Activated T-helper 1 cell treated with anti-CD3 and anti-CD28 coated beads, Interleukin-2, amount 50 U/mL, for 16 hours (primary cell): ENCODE measurements at places on chromosomes 12 and 14.
A peak's percentile ranks its signal among the peaks of the same experiment; 100 is the strongest.

- DNase-seq, result no peak
Observed at GRCh38 chr12:116143909-116144308, 133.6 kb downstream of the MED13L start.

DNA sequence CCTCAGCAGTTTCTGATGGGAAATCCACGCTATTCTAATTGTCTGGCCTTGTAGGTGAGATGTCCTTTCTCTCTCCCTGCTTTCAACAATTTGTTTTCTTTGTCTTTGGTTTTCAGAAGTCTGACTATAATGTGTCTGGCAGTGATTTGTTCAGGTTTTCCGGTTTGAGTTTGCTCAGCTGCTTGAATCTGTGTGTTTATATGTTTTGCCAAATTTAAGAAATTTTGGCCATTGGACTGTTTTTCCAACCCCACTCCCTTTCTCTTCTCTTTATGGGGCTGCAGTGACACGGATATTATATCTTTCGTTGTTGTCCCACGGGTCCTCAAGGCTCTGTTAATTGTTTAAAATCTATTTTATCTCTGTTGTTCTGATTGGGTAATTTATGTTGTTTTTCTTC is 105.0 kb downstream of the ADGRD1 start:
- DNase-seq, result no peak

DNA sequence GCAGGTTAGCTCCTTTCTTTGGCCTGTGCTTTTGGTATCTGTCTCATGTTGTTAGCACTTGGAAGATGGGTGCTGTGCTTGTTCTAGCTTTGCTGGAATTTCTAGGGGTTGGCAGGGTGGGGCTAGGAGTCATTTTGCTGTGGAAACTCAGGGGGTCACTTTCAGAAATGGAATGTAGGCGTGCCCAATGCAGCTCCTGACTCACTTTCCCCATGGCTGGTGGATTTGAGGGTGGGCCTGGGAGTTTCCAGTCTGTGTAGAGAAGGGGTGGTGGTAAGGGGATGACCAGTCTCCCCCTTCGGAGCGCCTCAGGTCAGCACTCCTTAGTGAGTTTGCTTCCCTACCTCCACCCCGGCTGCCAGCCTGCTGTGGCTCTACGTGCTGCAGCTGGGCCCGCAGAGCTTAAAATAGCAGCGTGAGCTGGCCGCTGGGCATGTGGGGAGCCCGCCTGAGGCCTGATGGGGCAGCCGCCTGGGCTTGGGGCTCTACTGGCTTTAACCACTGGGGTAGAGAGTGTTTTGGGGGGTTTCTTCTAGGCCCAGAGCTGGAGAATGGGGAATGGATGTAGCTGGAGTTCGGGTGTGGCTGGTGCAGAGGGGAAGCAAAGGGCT is 108.2 kb downstream of the TSPAN9 start:
- DNase-seq, result no peak

DNA sequence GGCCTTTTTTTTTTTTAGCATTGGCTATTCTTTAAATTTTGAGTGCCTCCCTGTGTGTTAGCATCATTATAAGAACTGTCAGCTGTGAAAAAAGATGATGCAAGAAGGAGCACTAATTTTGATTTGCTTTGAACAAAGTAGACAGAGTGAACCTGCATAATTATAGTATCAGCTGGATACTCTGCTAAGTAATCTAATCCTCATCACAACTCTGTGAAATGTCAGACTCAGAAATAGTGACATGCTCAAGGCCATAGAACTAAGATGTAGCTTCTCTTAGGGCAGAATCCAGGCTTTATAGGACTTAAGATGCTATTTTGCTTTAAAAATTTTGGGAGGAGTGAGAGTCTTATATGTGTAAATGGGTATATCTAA is 31.9 kb downstream of the FBXO34 start:
- DNase-seq, result no peak

DNA sequence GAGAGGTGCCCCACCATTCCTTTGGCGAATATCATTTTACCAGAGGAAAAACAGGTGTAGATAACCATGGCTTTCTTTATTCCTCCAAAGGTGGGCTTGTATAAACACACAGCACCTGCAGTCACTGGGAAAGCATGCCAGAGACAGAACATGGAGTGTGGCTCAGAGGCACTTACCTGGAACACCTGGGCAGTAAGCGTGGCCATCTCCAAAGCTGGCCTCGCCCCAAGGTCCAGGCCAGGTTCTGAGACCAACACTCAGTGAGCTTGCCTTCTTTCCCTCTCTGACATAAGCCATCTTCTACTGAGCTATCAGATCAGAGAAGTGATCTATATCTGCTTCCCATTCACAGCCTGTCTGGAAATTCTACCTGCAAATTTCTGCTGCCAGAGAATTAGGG is 70.5 kb downstream of the NUAK1 start:
- no peak for DNase-seq

GRCh38 chr12:117818400-117818799 is 150.4 kb downstream of the KSR2 start:
- DNase-seq, result no peak

- DNase-seq, result no peak
Observed at GRCh38 chr14:99118046-99118721, 153.8 kb downstream of the BCL11B start.

- DNase-seq, result no peak
Observed at GRCh38 chr12:26839512-26839911, 6.5 kb upstream of the ITPR2 start.

DNA sequence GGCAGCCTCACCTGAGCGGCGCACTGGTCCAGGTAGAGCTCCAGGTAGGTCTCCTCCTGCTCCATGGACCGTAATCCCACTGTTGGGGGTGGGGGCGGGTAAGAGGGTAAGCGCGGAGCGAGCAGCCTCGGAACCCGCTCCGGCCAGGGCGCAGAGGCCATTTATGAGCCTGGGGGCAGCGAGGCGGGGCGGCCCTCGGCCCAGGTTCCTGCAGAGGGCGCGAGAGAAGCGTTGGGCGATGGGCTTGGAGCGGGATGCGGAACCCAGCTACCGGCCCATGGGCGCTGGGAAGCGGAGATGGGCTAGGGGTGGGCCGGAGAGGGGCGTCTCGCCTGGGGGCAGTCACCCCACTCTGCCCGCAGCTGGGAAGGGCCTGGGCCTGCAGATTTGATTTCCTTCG is at the start of gene TBPL2:
Gene TBPL2 (minus strand): TSS at position 232 of the 400 bp plus-strand sequence. CDS start 167 bp downstream, at position 65.
- no peak for DNase-seq

DNA sequence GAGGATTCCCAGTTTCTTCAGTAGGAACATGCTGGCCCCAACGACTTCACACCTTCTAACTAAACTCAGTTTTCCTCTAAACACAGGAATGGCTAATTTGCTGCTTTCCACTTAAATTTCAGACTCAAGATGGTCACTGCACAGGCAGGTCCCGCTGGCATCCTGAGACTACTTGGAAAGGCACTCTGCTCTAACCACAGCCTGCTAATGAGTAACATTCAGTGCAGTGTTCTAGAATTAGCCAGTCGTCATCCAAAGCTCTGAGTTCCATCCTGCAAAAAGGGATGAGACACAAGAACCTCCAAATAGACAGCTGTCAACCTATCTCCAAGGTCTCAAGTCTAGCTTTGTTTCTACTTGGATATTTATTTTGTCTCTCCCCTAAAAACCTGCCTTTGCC is 6.0 kb downstream of the CCDC92 start:
- DNase-seq, result no peak

GRCh38 chr12:52390739-52391617 is 5.5 kb upstream of the KRT84 start:
- DNase-seq, result no peak

GRCh38 chr12:18254081-18254480 is 7.2 kb upstream of the PIK3C2G start:
- no peak for DNase-seq

DNA sequence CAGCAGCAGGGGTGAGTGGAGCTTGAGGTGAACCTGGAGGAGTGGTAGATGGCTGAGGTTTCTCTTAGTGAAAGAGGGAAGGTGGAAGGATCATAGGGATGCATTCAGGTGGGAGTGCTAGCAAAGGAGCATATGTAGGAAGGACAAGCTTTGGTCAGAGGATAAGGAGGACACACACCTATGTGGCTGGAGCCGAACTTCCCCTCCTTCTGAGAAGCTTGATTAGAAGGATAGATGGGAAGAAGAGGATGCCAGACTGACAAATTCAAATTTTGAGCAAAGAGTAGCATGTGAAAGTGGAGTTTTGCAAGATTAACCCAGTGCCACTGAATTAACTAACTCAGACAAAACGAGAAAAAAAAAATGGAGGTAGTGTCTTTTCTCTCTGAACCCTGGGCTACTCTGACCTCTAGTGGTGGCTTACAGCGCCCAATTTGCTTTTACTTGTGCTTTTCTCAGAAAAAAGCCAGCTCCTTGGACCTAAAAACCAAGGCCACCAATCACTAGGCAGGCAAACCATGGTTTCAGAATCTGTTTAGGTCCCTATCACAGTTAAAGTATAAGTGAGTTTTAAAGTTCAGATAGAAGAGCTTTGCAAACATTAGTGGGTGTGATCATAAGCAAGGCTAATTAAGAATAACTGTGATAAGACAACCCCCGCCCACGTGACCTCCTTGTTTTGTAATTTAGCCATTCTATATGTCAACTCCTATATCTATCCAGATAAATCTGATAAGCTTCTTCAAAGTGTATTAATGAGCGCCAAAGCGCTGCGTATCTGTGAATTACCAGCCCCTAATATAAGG is 15.5 kb downstream of the EMP1 start:
- peak; percentile 37 for DNase-seq

GRCh38 chr12:130044991-130045621 is 117.2 kb upstream of the FZD10 start:
- no peak for DNase-seq

DNA sequence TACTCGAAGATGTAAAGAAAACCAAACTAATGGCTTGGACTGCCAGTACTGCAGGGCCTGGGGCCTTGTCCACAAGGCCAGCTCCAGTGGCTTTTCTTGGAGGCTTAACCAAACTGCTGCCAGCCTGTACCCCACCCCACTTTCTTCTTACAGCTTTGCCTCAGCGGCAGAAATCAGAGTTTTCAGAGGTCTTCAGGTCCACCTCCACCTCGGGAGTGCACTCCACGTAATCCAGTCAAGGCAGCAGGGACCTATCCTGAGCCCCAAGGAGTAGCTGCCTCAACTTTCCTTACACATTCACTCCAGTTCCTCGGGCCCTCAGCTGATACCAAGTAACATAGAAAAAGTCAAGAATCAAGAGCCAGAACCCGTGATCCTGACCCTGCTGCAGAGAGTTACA is 19.6 kb downstream of the PRMT8 start:
- no peak for DNase-seq

DNA sequence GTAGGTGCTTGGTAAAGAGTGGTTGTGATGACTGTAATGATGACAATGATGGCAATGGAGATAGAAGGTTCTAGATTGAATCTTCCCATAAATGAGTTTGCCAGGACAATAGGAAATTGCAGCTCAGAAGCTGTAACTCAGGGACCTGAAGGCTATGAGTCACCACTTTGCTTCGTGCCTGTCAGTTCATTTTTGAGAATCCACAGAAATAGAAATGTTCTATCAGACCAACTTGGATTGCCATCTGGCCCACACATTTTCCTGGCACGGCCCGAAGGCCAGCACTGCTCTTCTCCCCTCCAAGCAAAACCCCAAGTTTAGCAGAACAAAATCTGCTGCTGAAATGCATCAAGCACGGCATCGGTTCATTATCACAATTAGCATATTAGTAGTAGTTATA is 1127.0 kb downstream of the BCL11B start:
- no peak for DNase-seq

GRCh38 chr12:88413646-88414045 is 166.6 kb downstream of the KITLG start:
- DNase-seq, result no peak

GRCh38 chr12:130429656-130430505 is 92.2 kb downstream of the PIWIL1 start:
- no peak for DNase-seq

DNA sequence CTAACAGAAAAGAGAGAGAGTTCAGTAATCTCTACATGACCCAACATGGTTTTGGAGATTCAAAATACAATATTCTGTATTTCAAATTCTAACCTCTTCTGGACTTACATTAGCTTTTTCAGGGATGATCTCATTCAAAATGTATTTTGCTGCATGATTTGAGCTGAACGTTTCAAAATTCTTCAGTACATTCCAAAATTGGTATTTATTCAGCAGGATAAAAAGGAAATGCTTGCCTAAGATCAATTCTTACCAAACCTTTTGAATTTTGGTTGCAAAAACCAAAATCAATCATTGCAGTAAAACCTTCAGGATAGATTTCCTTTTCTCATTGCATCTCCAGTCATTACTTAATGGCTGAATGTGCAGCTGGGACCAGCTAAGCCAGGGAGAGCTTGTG is 1761.3 kb upstream of the SEL1L start:
- DNase-seq, result no peak

- no peak for DNase-seq
Observed at GRCh38 chr14:23704890-23705289, 68.7 kb downstream of the DHRS2 start.

GRCh38 chr12:53059434-53060063 is 9.7 kb downstream of the TNS2 start:
- DNase-seq, result no peak

- DNase-seq, result no peak
Observed at GRCh38 chr12:47829584-47829983, 9.9 kb upstream of the HDAC7 start.

DNA sequence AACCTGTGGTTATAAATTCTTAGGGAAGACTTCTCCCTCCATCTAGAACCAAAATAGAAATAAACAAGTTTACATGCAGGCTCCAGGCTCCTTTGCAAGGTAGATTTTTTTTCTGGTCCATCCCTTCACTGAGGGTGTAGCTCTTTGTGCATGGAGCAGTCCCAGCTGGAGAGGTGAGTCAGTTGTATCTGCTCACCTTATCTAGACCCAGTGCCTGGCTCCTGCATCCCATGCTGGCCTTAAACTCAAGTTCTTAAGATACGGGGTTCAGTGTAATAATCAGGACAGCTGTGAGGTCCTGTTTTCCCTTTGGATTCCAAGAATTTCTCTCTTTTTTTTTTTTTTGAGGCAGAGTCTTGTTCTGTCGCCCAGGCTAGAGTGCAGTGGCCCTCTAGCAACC is 14.8 kb downstream of the ATP6V0A2 start:
- no peak for DNase-seq

- no peak for DNase-seq
Observed at GRCh38 chr14:36506732-36507614, 13.1 kb downstream of the NKX2-1 start.

- DNase-seq, result no peak
Observed at GRCh38 chr12:117035287-117035686, 63.9 kb downstream of the TESC start.

DNA sequence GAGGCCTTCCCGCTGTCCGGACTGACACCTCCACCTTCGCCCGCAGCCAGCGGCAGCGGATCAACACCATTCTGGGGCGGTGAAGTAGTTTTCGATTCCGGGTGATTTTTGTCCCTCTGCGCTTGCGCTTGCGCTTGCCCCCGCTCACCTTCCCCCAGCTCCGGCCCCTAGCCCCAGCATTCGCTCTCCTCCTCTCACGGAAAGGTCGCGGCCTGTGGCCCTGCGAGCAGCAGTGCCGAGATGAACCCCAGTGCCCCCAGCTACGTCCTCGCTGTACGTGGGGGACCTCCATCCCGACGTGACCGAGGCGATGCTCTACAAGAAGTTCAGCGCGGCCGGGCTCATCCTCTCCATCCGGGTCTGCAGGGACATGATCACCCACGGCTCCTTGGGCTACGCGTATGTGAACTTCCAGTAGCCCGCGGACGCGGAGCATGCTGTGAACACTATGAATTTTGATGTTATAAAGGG is 22.7 kb upstream of the SRGAP1 start:
- no peak for DNase-seq

- no peak for DNase-seq
Observed at GRCh38 chr14:32709027-32709426, 229.7 kb upstream of the NPAS3 start.
